Brain pericyte (primary cell): ENCODE measurements at places on chromosomes 5 and 9.

DNA sequence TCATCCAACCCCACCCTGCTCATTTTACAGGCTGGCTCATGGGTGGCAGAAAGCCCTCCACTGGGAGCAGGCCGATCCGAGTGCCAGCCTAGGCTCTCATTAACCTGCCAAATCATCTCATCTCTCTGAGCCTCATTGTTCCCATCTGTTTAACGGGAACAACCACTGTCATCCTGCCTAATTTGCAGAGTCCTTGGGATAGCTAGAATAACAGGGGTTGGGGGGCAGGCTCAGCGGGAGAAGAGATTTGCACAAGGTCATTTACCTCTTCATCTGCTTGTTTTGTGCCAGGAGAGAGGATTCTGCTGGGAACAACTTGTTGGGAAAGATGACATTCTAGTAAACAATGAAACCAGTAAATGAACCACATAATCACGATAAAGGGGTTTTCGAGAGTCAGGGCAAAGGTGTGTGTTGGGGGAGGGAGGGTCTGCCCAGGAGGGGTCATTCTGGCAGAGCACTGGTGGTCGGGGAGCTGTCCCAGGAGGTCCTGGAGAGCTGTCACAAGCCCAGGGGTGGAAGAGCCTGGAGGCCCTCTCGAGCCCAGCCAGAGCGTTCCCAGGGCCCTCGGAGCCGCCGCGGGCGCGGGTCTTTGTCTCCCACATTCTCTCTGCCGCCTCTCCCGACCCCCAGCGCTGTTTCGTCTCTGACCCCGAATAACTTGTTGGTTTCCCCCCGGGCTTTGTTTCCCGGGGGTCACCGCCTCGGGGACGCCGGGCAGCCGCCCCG lies 22.8 kb upstream of the NDST1 start:
- DNase-seq: no peak

GRCh38 chr9:69190086-69190862 lies 16.2 kb downstream of the TJP2 start:
- DNase-seq: no peak

DNA sequence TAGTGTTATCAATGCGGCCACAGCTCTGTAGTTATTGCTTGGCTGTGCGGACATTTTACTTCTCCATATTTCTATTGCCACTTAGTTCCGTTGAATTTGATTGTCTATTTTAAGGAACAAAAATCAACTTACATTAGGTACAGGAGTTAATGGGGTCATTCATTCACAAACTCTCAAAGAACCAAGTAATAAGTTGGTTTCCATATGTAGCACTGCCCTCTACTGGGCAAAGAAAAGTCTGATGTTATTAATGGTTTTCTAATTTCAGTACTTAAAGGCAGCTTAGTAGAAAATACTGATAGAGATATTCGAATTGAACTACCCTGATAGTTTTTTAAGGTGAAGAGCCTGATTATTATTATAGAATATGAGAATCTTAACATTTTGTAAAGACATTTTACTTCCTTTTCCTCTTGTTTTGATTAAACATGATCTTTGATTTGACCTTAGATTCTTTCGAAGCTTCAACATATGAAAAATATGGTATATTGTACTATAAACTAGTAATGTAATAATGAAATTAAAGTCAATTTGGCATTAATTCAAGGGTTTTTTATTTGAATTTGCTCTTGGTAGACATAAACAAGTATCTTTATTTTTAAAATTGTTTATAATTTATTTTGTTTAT lies 119.5 kb upstream of the CTNND2 start:
- no peak for DNase-seq

GRCh38 chr9:100602342-100602801 lies 24.5 kb downstream of the CAVIN4 start:
- DNase-seq: no peak

DNA sequence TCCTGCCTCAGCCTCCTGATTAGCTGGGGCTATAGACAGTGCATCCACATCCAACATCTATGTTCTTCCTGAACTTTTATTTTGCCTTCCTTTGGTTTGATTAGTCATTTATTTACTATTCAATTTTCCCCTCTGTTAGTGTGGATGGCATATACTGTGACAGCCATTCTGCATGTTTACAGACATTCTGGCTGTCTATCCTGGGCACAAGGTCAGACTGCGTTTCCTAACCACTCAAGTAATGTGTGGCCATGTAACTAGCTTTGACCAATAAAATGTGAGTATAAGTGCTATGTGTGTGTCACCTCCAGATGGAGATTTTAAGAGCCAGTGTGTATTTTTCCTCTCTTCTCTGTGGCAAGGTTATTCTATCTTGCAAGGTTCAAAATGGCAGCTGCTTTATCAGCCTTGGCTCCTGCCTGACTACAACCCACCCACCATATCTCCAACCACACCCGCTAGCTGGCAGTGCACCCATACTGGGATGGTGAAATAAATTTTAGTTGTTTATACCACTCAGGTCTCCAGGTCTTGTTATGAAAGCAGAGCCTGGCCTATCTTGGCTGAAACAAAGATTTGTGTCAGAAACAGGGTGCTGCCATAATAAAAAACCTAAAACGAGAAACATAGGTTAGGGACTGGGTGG lies 32.2 kb downstream of the PDE6A start:
- no peak for DNase-seq

GRCh38 chr5:153983885-153984284 lies 54.8 kb downstream of the FAM114A2 start:
- no peak for DNase-seq

DNA sequence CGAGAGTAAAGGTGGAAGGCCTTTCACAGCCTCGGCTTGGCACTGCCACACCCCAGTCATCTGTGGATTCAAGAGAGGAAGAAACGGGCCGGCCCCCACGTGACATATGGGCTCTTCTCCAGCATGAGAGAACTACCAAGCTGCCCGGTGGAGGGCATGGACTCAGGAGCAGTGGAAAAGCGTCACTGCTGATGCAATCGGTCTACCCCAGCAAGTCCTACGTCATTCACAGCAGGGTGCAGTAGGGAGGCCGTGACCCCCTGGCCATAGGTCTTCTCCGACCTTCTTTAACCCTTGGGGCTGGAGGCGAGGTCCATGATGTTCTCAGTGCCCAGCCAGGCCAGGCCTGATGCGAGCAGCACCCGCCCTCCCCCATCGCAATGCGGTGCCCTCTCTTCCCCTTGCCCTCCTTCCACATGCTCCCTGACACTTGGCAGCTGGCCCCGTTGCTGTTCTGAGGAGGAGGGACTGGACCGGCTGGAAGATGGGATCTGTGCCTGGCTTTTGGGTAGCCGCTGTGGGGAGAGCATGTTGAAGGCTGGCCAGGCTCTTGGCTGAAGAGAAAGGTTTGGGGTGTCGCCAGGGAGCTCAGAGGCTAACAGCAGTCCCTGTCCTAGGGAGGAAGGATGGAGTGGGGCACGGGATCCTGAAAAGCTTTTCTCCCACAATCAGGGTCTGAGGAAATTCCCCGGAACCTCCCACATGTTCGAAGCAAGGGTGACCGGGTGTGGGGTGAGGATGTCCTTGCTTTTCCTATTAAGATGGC lies 89.8 kb downstream of the LIFR start:
- DNase-seq: peak; percentile 96

- DNase-seq: no peak
Measured at GRCh38 chr5:142597546-142598337, 88.1 kb downstream of the FGF1 start.
